Retina (tissue), 1 donor: ENCODE measurements at places on chromosomes 1 and 21.
A peak's percentile ranks its signal among the peaks of the same experiment; 100 is the strongest.

DNA sequence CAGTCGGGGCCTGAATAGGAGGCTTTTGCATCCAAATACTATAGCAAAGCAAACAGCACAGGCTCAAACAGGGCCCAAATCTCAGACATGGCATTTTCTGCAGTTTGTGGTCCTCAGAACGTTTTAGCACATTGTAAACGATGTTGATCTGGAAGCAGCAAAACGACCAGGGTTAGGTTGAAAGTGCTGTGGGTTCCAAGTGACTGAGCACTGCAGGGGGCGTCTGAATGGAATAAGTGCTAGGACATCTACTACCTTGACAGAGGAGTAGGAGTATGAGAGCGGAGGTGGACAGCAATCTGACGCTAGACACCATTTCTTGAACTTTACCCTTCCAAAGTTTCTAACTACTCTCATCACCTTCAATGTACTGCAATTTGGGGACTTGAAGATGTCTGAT lies 214.9 kb downstream of the BARHL2 start:
- DNase-seq, result no peak

DNA sequence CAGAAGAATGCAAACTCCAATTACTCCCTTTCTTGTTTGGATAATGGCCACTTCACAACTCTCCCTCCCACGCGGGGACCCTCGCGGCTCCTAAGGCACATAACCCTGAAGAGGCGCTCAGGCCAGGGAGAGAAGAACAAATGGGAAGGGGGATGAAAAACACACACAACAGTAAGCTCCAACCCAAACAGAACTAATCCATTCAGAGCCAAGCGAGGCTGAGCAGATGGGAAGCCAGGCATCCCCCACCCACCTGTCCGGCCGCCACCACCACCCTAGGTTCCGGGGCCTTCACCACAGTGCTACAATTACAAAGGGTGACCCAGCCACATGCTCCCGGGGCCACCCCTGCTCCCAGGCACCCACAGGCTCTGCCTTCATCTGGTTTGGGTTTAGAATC lies 101.5 kb downstream of the MRPL37 start:
- DNase-seq, result no peak

DNA sequence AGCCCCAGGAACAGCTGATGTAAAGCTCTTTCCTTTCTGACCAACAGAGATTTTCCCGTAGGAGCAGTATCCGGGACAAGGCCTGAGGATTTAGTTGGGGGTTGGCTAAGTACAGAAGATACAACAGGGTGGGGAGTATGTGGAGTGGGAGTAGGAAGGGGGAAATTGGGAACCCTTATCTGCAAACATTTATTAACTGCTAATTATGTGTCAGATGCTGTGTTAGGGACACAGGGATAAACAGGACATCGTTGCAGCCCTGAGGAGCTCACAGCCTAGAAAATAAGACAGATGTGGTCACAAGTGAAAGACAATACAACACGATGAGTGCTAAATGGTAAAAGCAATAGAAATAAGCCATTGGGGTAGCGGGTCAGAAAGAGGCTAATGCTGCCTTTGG lies 12.0 kb downstream of the CD84 start:
- DNase-seq, result no peak

- DNase-seq, result no peak
These were observed 103.6 kb downstream of the PSMG1 start for GRCh38 chr21:39079617-39080016.

DNA sequence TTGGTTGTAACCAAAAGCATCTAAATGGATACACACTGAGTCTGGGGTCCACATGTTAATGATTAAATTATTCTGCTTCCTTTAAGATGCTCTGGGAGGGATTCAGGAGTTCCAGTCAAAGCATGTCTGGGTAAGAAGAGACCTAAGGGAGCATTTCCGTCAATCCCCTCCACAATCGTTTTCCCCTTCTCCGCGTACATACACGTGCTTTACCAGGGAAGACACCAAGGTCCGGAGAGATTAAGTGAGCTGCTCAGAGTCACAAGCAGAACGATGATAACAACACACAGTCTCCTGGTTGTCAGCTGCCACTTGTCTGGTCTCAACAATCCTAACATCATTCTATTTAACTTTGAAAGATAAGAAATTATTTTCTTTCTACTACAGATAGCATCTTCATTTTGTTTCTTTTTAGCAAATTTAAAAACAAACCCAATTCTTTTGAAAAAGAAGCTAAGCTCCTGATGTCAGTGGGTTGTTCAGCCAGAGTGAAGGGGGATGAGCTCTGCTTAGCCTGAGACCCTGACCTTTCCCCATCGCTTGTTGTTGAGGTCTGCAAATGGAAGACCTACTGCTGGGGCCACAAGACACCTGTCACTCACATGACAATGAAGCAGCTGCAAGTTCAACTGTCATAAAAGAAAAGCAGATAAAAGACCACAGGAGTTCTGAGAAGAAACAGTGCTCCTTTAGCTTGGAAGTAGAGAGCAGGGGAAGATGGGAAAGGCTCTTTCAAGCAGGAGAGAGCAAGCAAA lies 4.5 kb downstream of the PAFAH2 start:
- DNase-seq, result peak; percentile 41

- DNase-seq, result no peak
These were observed 6.6 kb upstream of the MED18 start for GRCh38 chr1:28322194-28322593.

DNA sequence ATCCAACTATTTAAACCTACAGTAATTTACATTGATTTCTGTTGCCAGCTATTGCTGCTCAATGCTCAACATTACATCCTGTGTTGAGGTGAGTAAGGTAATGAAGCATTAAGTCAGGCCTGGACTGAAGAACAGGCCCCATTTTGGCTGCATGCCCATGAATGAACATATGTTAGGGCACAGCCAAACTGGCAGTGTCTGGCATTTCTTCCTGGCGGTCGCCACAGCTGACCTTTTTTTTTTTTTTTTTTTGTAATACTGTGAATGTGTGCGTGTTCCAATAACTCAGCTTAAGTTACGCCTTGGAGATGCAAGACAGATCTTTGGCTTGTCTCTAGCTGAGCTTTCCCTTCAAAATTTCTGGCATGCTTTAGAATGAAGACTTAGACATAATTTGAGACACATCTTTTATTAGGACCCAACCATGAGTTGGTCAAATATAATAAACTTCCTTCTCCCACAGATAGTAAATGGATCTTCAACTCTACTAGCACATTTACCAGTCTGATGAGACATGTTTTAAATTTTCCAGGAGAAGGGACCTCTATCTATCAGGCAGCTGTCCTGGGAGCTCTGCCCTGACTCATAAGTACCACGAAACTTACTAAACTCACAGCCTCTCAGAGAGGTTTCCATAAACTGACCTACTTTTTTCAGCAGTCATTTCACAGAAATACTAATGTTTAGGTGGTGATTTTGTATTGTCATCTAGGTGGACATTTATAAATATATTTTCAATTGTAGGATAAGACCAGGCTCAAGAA lies 341.1 kb upstream of the RUNX1 start:
- DNase-seq, result no peak

GRCh38 chr21:42748620-42749176 lies 95.3 kb downstream of the PDE9A start:
- DNase-seq, result no peak

DNA sequence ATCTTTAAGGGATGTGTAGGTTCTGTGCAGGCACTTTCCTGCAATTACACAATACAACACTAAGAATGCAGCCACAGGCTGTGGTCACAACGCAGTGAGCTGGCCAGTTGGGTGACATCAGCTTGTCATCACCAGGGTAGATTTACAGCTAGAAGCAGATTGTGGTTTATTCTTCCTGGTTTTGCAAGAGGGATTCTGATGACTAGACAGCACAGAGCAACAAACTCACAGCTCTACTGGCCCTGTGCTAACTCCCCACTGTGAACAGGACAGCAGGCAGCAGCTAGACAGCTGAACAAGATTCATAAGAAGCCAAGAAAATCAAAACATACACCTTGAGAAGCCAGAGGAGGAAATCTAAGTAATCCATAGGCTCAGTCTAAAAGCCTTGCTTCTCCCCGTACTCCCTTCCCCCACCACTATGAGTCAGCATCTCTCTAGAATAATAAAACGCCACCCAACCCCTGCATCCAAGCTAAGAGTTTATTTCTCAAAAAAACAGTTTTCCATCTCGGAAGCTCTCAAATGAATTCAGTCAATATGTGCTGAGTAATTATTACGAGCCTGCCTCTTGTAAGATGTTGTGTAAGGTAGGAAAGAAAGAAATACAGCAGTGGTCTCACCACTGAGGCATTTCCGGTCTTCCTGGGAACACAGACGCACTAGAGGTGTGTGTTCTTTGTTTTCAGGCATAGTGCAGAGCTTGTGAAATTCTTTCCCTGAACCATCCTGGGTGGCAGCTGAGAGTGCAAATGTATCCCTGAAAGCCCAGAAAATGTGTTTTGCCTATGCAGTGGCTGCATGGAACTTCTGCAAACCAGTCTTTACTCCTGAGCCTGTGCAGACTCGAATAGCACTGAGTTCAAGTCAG lies 162.8 kb downstream of the NTPCR start:
- DNase-seq, result no peak

- peak; percentile 98 for DNase-seq
These were observed 416 bp upstream of the RNF187 start for GRCh38 chr1:228486596-228487335.

DNA sequence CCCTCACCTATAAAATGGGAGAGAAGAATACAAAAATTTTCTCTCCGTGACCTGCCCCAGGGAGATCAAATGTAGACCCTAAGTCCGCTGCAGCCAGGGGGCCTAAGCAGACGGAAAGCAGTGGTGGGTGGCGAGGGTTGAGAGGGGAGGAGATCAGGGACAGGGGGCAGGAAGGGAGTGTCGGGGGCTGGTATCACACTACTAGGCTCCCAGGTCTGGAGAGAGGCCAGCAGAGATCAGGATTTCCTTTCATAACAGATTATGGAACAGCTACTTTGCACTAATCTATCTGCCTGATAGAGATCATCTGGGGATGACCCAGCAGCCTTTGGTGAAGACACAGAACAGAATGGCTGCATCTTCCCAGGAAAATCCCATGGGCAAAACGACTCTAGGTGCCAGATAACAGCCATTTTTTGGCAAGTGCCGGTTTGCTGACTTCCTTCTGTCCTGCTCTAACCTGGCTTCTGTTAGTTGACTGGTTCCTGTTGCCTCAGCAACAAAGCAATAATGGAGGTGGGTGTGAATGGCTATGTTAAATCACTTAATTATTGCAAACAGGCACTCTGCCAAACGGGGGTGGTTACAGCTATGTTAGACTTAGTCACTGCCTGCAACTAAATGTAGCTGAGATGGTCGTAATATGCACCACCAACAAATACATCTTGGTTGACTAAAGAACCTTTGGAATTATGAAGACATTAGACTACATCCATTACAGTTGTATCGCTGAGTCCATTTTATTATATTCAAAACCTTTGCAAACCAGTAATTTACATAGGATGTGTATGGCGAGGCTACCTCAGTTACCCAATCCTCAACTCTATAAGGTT lies 30.0 kb upstream of the EPS8L3 start:
- DNase-seq, result no peak
